ENCODE measurements at places on chromosomes 11 and 22.
A peak's percentile ranks its signal among the peaks of the same experiment; 100 is the strongest.

- no peak for DNase-seq
These were observed 19.4 kb downstream of the RPS6KA4 start for GRCh38 chr11:64378335-64378880.

DNA sequence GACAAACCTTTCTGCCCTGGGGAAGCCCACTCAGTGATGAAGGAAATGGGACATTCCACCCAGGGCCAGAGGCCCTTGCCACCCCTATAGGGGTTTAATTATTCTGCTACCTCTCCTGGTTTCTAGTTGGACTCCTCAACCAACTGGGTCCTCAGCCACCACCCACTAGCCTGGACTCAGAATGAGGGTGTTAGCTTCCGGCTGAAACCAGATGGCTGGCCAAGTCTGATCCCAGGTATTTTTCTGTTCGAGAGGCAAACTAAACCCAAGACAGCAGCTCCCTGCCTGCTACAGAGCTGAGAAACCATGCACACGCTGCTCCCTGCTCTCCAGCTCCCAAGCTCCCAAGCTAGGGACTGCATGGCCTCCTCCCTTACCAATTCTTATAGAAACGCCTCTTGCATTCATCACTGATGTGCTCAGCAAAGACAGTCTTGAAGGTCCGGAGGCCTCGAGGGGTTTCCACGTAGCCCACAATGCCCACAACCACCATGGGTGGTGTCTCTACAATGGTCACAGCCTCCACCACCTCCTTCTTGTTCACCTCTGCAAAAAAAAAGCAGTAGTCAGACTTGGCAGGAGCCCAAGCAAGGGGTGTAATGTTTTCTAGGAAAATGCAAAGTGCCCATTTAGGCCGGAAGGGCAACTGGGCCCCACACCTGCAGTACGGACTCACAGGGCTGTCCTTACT lies 2.2 kb downstream of the RPL3 start:
- peak; percentile 56 for DNase-seq

- no peak for DNase-seq
These were observed 52.2 kb downstream of the IRAG1 start for GRCh38 chr11:10641177-10641911.

DNA sequence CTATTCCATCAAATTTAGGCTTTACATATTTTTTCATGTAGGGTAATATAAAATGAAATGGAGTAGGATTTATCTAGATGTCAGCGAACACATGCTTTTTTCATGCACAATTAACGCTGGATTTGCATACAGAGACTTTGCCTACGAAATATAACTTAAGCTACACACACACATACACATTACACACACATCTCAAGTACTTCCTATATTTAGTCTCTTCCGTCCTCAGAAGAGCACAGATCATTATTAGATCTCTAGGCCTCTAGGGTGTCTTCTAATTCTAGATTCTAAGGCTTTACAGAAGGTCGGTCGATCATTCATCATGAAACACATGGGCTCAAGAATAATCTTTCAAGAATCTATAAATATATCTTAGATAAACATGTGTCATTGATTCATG lies 3.8 kb upstream of the MS4A13 start:
- no peak for DNase-seq

- peak; percentile 25 for DNase-seq
These were observed 6.5 kb downstream of the KREMEN1 start for GRCh38 chr22:29079218-29079901.

DNA sequence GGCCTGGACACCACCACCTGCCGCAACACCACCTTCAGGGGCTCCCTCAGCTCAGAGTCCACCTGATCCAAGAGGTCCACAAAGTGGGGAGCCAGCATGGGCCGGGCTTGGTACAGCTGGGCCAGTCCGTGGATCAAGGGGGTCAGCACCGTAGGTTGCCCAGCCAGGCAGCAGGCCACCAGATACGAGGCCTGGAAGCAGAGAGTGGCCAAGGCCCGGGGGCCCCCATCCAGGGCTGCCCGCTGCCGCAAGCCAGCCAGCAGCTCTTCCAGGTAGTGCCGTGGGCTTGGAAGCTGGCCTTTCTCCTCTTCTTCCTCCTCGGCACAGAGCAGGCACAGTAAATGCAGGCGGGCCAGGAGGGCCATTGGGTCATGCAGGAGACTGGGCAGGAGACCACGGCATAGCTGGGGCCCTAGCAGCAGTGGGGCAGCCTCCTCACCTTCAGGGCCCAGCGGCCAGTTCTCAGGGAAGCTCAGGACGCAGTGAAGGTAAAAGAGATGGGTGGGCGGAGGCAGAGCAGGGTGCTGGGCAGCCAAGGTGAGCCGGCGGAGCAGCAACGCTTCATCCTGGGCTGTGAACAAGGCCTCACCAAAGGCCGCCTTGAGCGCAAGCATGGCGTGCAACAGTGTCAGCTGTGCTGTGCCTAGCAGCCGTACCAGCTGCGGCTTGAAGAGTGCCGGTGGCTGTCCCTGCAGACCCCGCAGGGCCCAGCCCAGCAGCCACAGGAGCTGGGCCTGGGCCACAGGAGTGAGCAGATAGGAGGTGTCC lies 1.7 kb downstream of the AP5B1 start:
- DNase-seq, result no peak

DNA sequence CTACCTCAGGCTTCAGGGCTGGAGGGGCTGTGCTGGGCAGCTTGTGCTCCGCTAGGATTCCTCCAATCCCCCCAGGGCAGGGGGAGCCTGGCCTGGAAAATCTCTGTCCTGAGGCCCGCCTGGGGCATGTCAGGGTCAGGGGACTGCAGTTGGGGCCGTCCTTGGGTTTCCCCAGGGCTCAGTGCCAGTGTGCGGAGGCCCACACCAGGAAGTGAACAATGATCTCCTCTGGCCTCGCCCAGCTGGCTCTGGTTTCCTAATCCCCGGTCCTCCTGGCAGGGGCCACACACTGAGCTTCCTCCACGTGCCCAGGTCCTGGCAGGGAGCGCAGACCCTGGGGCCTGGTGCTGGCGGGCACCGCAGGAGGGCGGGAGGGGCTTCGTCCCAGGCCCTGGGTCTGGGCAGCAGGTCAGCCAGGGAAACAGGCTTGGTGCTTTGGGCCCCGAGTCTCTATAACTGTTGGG lies 1.4 kb upstream of the MUC2 start:
- no peak for DNase-seq

DNA sequence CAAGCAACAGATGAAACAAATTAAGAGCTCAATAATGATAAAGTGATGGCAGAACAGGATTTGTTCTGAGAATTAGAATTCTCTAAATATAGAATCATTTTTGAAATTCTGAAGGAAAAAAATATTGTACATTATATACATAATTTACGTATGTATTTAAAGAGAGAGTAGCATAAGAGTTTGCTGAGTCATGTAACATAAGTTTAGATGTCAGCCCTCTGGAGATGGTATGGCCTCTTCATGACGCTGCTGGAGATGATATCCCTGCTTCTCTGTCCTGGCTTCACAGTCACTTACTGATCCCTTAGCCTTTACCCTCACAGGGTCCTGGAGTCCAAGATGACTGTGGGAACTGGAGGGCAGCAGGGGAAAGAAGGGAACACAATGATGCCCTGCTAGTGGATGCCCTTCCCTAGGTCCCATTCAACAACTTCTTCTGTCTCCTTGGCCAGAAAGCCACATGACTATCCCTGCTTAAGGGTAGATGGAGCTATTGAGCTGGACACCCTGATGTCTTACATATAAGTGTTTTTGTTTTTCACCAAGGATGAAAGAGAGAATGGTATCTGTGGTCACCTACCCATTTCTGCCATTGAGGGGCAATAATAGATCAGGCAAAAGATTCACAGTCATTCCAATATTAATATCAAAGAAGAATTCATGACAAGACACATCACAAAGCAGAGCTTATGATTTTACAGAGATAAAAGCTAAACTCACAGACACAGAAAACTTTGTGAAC lies 753.1 kb downstream of the TBC1D22A start:
- DNase-seq, result no peak

DNA sequence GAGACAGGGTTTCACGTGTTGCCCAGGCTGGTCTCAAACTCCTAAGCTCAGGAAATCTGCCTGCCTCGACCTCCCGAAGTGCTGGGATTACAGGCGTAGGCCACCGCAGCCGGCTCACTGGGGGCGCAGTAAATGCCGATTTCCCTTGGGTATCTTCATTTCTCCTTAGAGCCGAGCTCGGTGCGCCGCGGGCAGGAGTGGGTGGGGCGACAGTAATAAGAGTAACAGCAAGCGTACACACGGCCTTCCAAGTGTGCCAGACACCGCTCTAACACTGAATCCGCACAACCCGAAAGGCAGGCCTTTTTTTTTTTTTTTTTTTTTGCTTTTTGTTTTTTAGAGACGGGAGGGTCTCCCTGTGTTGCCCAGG lies 500 bp upstream of the ADSL start:
- peak; percentile 40 for DNase-seq

DNA sequence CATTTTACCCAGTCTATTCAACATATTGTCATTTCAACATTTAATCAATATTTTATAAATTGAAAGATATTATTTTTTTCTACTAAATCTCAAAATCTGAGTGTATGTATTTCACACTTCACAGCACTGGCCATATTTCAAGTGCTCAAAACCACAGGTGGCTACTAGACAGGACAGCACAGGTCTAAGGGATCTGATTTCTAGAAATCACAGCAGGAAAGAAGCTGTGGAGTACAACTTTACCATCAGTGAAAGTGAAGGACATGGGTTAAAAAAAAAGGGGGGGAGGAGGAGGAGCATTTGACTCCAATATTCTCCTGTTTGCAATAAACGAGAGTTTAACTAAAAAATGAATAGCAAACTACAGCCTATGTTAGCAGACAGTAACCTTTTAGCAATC lies 4.5 kb downstream of the PRDM10 start:
- DNase-seq, result no peak

DNA sequence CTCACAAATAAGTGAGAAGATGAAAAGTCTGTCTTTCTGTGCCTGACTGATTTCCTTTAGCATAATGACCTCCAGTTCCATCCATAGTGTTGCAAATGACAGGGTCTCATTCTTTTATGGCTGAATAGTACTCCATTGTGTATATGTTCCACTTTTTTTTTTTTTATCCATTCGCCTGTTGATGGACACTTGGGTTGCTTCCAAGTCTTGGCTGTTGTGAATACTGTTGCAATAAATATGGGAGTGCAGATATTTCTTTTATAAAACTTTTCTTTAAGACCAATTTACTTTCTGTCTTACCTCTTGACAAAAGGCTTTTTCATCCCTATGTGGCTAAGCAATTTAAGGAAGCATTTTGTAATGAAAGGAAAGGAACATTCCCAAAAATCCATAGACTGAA lies 104.6 kb downstream of the MUC15 start:
- DNase-seq, result no peak

DNA sequence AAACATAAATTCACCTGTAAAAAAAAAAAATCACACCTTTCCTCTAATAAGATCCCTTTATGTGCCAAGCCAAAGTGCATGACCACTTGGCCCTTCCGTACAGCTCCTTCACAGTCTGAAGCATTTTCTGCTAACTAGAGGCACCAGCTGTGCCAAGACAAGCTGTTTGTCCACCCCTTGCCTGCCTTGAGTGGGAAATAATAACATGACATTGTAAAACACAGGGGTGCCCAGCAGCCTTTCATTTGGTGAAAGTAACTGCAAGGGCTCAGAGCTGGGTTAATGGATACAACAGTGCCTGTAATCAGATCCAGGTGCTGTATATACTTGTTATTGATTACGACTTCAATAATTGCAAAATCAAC lies 59.2 kb downstream of the DDIAS start:
- DNase-seq, result no peak

DNA sequence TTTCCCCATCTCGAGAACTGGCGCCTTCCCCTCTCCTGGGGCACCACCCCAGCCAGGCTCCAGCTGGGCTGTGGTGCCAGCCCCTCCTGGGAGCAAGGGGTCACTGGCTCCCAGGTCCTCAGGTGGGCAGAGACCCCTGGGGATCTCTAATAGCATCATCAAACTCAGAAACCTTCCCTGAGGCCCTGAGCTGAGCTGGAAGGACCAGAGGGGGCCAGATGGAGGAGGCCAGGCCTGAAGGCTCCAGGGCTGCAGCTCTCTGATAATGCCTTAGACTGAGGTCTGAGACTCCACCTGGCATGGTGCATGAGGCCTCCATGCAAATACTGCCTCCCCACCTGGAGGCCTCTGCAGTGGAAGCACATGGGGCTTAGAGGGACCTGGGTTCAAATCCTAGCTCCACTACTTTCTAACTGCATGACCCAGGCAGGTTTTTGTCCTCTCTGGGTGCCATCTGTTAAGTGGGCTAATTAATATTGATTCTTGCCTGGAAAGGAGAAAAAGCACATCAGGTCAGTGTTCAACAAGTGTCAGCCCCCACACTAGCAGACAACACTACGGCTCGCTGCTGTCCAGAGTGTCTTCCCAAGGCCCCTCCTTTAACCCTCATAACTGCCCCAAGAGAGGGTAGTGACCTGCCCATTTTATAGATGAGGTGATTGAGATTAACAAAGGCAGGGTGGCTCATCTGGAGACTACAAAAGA lies 1.5 kb downstream of the MAPK8IP1 start:
- no peak for DNase-seq

GRCh38 chr11:27204529-27204928 lies 158.5 kb downstream of the CCDC34 start:
- peak; percentile 34 for DNase-seq

- DNase-seq, result no peak
These were observed 17.4 kb upstream of the CPT1A start for GRCh38 chr11:68859123-68859522.

DNA sequence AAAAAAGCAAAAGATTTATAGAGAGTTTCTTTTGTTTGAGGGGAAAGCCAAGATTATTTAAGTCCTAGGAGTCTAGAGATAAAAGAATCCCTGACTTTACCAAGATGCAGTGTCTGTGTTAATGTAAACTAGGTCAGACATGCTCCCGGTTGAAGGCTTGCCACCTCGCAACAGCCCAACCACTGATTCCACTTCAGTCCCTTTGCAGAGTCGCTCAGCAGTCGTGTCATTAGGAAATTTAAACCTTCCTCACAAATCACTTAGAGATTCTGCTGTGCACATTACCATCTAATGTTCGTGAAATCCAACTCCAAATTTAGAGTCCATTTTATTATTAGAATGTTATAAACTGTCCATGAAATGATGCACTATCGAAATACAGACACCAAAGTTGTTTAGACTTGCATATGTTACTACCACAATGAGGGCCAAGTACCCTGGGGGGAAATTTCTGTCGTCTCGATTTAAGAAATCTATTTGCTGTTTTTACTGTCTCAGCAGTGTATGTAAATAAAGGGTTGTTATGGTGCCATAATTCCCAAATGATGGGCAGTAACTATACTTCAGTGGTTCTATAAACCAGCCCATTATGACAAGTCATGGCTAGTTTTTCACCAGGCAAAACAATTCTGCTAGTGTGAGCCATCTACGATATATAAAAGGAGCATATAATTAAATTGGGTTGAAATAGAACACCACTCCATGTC lies 101.4 kb upstream of the MTNR1B start:
- no peak for DNase-seq
